ENCODE measurements at places on chromosomes 1 and 21. TPM values are rescaled to one million over a fixed set of nuclear protein-coding genes. Genes with fewer than 3 reads are reported as not detected.

GRCh38 chr1:119471566-119471965 lies 35.4 kb upstream of the HSD3B1 start:
- H3K27me3 ChIP-seq, result no peaks in the 10 kb centered on the region

C1QC gene
- 542 TPM for total RNA-seq

DNA sequence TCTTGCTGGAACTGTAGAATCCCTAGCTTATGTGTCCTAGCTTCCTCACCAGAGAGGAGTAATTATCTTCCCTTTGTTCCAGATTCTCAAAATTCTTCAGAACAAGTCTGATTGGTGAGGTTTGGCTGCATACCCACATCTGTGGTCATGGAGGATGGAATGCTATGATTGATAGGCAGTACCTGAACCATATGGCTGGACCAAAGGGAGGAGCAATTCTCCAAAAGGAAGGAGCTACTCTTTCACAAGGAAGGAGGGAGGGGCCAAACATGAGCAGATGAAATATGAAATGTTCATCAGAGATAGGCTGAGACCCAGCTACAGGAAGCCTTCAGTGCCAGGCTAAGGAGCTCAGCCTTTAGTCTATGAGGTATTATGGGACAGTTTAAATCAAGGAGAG lies 5.0 kb upstream of the RNF19B start:
- no peaks in the 10 kb centered on the region for H3K27me3 ChIP-seq
- no peak overlapping the region for H3K4me3 ChIP-seq
- peaks cover 20% of the 10 kb centered on the region for H3K4me1 ChIP-seq
- DNase-seq, result no peak
- H3K36me3 ChIP-seq, result no peaks in the 10 kb centered on the region
- no peak overlapping the region for H3K27ac ChIP-seq

DNA sequence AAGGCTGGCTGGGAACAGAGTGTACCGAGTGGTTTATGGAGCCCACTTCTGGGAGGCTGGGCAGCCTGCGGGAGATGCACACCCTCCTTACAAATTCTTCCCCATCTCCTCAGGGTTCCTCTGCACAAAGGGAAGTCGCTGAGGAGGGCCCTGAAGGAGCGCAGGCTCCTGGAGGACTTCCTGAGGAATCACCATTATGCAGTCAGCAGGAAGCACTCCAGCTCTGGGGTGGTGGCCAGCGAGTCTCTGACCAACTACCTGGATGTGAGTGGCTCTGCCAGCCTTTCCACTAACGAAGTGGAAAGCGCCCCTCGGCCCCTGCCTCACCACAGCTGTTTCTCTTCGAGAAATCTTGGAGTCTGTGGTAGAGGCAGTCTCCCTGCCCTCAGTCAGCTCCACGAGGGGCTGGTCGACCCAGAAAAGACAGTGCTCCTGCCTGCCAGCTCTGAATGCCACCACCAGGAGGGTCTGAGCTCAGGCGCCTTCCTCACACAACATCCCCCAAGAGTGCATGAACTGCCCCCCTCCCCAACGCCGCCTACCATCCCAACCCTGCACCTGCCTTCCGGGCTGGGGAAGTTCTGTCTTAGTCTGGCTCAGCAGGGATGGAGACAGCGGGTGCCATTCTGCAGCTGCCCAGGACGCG lies 31.8 kb downstream of the PROK1 start:
- H3K36me3 ChIP-seq, result no peaks in the 10 kb centered on the region
- DNase-seq, result no peak
- no peak overlapping the region for H3K4me3 ChIP-seq
- H3K27me3 ChIP-seq, result no peaks in the 10 kb centered on the region
- H3K4me1 ChIP-seq, result no peaks in the 10 kb centered on the region

HES3 gene
- total RNA-seq, result not detected

DNA sequence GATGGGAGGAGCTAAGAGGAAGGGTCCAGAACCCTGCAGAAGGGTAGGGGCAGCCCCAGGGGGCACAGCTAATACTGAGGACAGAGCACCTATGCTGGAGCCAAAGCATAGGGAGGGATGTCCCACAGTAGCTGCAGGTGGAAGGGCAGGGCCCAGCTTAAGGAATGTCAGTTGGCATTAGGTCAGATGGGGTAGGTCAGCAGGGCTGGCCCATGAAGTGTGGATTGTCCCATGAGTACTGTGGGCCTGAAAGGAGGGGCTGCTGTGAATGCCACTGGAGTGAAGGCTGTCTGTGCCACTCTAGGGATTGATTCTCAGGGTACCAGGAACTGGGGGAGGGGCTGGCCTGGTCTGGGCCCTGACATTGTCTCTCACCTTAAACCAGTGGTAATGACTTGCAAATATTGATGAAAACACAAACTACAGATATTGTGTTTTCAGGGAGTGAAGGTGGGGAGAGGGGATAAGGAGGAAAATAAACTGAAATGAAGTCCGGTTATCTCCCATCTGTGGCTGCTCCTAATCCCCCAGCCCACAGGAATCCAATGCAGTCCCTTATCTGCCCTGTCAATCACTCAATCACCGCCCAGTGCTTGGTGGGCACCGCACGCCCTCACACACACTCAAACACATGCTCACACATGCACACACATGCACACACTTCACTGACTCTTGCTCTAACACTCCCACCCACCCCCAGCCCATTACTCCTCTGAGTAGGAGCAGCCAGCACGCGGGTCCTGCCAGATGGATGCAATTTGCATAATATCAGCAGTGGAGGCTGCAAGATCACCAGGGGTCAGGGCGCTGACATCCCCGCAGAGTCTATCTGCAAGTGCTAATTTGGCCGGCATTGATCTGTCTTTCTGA lies 27.8 kb downstream of the DMAP1 start:
- H3K27ac ChIP-seq, result peak overlapping the region; percentile 76
- H3K36me3 ChIP-seq, result no peaks in the 10 kb centered on the region
- no peak overlapping the region for H3K4me3 ChIP-seq
- H3K27me3 ChIP-seq, result no peaks in the 10 kb centered on the region

IL19 gene
- total RNA-seq, result not detected

DNA sequence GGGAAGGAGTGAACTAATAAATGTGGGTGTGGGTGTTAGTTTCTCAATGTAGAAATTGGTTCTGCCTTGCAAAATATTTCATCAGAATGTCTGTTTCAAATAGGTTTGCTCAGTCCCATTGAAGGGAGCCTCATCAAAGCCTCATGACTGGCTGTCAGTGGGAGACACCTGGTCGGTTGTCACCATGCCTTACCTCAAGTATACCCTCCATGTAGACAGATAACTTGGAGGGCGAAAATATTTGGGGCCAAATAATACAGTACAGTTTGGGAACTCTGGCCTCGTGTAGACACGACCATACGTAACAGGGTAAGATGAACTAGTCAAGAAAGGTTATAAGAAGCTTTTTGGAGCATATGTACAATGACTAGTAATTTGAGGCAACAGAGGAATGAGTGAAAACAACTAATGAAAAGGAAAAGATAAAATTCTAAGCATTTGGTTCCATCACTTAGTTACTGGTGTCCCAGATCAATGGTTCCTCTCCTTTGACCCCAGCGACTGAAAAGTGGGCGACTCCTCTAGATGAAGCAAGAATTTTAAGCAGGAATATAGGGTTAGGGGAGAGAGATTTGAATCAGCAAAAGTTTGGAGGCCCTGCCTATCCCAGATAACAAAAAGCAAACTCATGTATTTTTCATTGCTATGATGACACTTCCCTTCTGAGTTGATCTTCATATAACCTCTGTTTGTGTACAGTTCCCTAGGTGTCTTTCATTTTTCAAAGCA lies 163.9 kb downstream of the LRRC40 start:
- no peak overlapping the region for H3K27ac ChIP-seq
- H3K36me3 ChIP-seq, result no peaks in the 10 kb centered on the region
- H3K4me3 ChIP-seq, result no peak overlapping the region
- peaks cover 5% of the 10 kb centered on the region for H3K4me1 ChIP-seq

AGMAT gene
- total RNA-seq, result not detected

GRCh38 chr1:101175886-101176285 lies 60.9 kb upstream of the S1PR1 start:
- H3K4me3 ChIP-seq, result no peak overlapping the region
- no peaks in the 10 kb centered on the region for H3K36me3 ChIP-seq
- no peak for DNase-seq

DNA sequence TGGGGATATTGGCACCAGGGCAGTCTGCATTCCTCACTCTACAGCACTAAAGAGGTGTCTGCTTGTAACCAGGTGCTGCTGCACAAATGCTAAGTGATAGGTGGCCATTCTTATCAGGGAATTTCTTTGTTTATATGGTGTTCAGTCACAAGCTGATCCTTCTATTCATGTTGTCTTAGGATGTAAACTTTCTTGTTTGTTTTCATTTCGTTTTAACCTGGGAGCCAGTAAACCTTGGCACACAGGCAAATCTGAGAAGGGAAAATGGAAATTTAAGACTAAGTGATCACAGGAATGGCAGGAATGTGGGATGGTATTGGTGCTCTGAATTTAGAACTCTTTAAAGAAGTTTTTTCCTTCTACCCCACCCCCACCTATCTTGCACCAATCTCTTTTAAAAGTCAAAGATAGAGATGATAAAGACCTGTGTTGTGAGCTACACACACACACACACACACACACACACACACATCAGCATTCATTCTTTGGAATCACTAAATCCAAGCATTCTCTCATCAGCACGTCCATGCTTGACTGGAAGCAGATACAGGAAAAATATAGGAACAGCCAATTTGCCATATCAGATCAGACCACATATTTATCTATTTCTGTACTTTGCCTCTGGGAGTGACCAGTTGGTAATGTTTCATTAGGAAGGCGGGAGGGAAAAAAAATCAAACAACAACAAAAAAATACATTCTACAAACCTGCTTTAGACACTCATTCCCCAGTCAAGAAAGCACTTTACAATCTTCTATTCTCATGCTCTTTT lies 451.4 kb upstream of the ADGRL2 start:
- no peaks in the 10 kb centered on the region for H3K27me3 ChIP-seq
- no peak for DNase-seq
- no peaks in the 10 kb centered on the region for H3K36me3 ChIP-seq

GRCh38 chr1:54987919-54988705 lies 7.7 kb downstream of the TMEM61 start:
- no peaks in the 10 kb centered on the region for H3K4me1 ChIP-seq
- no peaks in the 10 kb centered on the region for H3K27me3 ChIP-seq
- DNase-seq, result no peak

GRCh38 chr1:152964536-152964935 lies 5.9 kb upstream of the SPRR4 start:
- H3K27ac ChIP-seq, result no peak overlapping the region
- H3K4me1 ChIP-seq, result no peaks in the 10 kb centered on the region
- H3K4me3 ChIP-seq, result no peak overlapping the region
- no peaks in the 10 kb centered on the region for H3K27me3 ChIP-seq

PROX1 gene
- total RNA-seq, result 4.3 TPM

DNA sequence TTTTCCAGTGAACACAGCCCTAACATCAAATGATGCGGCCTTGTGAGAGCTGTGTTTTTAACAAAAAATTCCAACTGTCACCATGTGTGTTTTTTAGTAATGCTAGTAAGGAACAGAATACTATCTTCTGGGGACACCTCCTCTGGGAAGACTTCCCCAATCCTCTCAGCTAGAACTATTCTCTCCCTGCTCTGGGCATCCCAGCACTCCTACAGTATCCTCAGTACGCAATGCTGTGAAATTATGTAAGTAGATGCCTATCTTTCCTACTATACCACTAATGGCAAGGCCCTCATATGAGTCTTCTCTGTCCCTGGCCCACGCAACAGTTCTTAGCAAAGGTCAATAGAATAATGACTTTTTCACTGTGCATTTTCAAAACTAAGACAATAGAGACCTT lies 19.5 kb upstream of the TTC39A start:
- no peaks in the 10 kb centered on the region for H3K27me3 ChIP-seq
- no peak for DNase-seq
- no peak overlapping the region for H3K4me3 ChIP-seq

DNA sequence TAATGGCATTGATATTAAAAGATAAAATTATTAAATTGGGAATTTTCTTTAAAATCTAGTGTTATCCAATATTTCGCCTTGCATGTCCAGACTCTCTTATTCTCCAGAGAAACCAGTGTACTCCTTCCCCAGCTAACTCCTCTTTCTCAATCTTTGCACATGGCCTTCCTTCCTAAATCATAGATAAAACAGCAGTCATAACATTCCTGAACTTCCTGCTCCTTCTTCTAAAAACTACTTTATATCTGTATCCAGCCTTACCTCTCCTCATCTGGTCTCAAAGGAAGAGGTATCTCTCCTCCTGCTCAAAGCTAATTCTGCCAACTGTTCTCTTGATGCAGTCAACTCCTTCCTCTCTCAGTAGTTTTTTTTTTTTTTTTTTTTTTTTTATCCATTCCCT lies 39.5 kb upstream of the NEK7 start:
- no peak overlapping the region for H3K4me3 ChIP-seq
- H3K27ac ChIP-seq, result no peak overlapping the region
- H3K4me1 ChIP-seq, result peaks cover 29% of the 10 kb centered on the region
- no peak for DNase-seq

CYYR1 gene
- 6.6 TPM for total RNA-seq

GRCh38 chr1:147245129-147245528 lies 2.6 kb downstream of the CHD1L start:
- H3K4me3 ChIP-seq, result no peak overlapping the region
- peaks cover 38% of the 10 kb centered on the region for H3K4me1 ChIP-seq
- H3K36me3 ChIP-seq, result no peaks in the 10 kb centered on the region
- H3K27me3 ChIP-seq, result no peaks in the 10 kb centered on the region
- DNase-seq, result no peak

DNA sequence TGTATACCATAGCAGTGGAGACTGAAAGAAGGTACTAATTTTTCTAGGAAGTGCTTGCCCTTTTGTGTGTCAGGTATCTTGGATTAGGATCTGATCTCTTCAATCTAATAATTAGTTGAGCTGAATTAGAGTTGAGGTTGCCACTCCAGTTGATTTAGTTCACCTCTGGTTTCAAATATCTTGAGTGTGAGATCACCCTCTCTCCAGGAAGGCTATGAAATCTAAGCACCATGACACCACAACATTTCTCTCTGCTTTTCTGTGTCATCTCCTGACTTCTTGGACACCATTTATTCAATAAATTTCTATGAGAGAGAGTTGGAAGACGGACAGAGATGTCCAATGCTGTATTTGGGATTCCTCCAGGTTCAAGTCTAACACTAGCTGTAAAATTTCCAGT lies 212.8 kb downstream of the DYRK1A start:
- no peak overlapping the region for H3K4me3 ChIP-seq
- H3K27ac ChIP-seq, result no peak overlapping the region
- H3K27me3 ChIP-seq, result no peaks in the 10 kb centered on the region
- H3K4me1 ChIP-seq, result no peaks in the 10 kb centered on the region

LCE3D gene
- not detected for total RNA-seq

DNA sequence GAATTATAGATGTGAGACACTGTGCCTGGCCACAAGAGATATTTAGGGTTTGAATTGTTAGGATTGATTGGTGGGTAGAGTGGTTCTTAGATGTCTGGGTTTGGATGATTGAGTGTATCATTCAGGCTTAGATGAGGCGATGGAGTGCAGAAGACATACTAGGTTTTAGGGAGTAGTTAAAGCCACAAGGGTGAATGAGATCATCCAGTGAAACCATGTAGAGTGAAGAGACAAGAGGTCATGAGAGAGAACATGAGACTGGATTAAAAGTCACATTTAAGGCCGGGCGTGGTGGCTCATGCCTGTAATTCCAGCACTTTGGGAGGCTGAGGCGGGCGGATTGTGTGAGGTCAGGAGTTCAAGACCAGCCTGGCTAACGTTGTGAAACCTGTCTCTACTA lies 37.2 kb downstream of the ZFYVE9 start:
- DNase-seq, result no peak
- no peaks in the 10 kb centered on the region for H3K27me3 ChIP-seq
- no peak overlapping the region for H3K4me3 ChIP-seq
- H3K36me3 ChIP-seq, result no peaks in the 10 kb centered on the region
- no peaks in the 10 kb centered on the region for H3K4me1 ChIP-seq
- no peak overlapping the region for H3K27ac ChIP-seq
